ENCODE measurements at places on chromosomes 2 and 18.

DNA sequence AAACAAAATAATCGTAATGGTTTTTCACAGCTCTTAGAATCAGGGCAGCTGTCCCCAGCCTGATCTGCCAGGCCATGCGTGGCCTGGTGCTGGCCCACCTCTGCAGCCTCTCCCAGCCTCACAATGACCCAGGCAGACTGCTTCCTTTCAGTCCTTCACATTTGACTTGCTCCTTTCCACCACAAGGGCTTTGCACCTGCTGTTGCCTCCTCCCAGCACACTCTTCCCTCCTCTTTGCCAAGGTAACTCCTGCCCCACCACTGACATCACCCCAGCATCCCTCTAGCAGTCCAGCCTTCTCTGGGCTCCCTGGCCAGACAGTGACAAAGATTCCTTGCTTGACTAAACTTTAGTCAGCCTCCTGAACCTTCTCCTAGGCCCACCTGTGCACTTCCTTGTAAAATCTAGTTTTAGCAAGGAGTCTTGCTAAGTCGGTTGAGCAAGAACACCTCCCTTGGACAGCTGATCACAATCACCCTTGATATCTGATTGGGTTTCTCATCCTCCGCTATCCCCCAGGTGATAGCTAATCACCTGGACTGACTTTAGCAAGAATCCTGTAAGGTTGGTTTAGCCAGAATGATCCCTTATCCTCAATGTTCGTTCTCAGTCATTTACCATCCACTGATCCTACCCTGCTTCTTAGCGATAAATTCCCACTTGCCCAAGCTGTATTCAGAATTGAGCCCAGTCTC is 16.2 kb upstream of the RAB11FIP5 start:
- DNase-seq = no peak

- DNase-seq = no peak
These were observed 59.9 kb downstream of the PTPRM start for GRCh38 chr18:7626922-7627440.

- no peak for DNase-seq
These were observed 209.9 kb downstream of the TFCP2L1 start for GRCh38 chr2:121075006-121075551.

GRCh38 chr2:139317259-139317658 is 537.1 kb upstream of the NXPH2 start:
- no peak for DNase-seq

DNA sequence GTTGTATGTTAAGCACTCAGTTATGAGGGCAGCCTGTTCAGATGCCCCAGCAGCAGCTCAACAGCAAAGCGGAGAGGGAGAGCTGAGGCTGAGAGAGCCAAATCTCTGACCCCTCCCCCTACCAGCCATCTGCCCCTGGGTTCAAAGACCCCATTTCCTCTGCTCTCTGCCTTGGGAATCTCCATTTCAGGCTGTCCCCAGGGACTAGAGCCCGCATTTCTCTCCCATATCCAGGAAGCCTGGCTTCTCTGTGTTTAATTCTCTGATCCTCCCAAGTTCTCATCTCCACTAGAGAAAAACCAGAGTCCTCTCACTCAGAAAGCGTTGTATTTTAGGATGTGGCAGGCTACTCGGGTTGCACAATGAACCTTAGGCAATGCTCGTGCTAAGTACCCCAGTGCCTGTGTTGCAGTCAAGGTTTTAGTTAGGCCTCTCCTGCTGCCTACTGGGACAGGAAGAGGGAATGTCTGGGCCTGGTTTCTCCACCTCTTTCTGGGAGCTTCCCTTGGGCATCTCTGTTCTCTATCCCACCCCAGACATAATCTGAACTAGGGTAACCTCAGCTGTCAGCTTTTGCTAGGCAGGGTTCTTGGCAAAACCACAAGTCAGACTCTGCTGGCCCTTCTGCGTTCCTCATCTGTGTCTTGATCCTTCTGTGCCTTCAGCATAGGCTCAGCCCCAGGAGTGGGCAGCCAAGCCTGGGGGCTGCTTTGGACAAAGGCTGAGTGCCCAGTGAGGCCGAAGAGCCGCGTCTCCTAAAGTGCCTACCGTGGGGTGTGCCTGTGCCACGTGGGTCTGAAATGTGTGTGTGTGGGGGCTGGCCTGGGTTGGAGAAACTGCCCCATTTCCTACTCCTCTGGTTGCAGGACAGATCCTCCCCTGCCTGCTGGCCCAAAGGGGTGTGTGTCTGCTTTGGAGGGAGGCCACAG is 96.8 kb downstream of the STPG4 start:
- no peak for DNase-seq

GRCh38 chr2:217901835-217902378 is 100.9 kb downstream of the TNS1 start:
- no peak for DNase-seq

DNA sequence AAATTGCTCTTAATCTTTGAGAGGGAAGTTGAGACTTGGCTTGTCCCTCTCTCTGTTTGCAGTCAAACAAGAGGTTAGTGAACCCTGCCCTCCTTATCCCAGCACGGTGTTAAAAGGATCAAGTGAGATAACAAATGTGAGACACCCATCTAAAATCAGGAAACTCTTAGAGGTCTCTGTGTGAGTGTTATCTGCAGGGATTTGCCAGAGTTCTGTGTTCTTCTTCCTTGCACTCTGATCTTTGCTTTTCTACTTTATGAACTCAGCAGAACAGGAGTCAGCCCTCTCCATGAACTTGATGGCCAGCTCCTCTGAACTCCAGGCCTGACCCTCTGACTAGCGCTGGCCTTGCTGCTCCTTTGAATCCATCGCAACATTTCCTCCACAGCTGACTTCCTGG is 123.8 kb downstream of the NCKAP5 start:
- no peak for DNase-seq

- no peak for DNase-seq
These were observed 15.6 kb downstream of the SLC39A10 start for GRCh38 chr2:195672674-195673073.

GRCh38 chr2:202577250-202578183 is 57.3 kb upstream of the FAM117B start:
- no peak for DNase-seq

DNA sequence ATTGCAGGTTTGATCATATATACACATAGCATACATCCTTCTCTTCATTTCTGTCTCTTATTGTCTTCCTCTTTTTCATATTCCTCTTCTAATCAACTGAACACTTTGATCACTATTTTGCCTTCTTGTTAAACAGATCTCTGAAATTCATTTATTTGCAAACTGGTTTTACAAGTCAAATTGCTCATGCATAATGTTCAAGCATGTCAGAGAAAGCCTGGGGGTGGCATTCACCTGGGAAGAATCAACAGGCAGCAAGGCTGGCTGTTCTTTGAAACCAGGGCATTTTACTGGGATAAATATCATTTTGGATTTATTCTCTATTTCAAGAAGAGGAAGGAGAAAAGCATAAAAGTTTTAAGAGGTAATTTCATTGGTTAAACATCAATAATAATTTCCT is 66.9 kb upstream of the LRATD1 start:
- no peak for DNase-seq

- DNase-seq = no peak
These were observed 550 bp upstream of the SFXN5 start for GRCh38 chr2:73072129-73072395.

DNA sequence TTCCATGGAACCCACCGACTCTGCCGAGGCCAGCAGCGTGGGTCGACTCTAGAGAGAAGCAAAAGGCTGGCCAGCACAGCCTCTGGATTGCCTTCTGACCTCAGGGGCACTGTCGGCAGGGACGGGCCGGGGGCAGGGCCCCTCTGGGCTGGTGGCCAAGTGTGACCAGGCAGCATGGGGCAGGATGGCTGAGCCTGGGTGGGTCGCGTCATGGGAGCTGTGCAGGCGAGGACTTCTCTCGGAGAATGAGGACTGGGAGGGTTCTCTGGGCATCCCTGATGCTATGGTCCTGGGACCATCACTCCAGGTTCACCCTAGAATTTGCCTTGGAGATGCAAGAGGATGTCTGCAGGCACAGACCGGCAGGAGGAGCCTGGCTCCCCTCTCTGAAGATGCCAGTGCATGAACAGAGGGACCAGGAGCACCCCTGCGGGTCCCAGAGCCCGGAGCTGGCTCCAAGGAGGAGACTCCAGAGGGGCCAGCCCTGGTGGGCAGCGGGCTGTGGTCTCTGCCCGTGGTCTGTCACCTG is 289.2 kb downstream of the NDUFA10 start:
- DNase-seq = no peak

DNA sequence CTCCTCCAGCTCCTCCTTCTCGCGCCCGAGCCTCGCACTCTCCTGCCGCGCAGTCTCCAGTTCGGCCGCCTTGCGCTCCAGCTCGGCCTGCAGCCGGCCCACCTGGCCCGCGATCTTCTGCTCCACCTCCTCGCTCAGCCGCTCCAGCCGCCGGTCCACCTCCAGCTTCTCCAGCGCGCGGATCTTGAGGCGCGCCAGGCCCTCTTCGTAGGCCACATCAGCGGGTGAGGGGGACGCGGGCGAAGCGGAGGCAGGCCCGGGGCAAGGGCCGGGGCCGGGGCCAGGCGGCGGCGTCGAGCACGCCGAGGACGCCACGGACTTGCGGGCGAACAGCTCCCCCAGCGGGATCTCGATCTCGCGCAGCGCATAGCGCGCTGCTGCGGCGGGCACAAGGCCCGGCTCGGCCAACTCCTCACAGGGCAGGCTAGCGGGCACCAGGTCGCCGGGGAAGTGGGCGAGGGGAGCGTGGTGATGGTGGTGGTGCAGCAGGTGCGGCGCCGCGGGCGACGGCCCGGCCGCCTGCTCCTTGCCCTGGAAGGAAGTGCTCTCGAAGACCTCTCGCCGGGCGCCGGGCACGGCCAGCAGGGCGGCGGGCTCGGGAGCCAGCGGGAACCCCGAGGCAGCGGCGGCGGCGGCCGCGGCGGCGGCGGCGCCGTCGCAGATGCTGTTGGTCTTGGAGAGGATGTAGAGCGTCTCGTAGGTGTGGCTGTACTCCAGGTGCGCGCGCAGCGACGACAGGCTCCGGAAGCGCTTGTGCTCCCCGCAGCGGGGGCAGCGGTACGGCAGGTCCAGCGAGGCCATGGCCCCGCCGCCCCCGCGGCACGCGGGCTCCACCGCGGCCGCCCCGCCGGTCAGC is 15.2 kb downstream of the FBXO41 start:
- DNase-seq = peak; percentile 85

- DNase-seq = peak; percentile 65
These were observed 33.9 kb downstream of the BMP10 start for GRCh38 chr2:68837164-68837860.

DNA sequence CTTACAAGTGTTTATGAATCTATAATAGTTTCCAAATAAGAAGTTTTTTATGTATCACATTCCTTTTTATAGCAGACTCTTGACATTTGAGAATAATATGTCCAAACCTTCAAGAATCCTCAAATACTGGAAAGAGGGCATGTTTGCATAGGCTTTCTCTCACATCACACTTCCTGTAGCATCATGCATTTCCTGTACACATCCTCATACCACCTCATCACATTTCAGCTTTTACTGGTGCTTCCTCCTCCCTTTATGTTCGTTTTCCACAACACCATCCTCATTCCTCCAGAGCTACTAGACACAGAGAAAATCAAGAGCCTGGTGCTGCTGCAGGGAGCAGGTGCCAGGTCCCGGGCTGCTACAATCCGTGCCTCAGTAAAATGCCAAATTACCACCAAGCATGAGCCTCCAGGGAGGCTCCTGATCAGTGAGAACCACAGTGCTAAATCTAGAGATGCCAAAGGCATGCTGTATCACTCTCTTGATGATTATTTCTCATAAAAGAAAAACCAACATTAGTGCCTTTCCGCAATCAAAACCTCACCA is 137.7 kb upstream of the CYP1B1 start:
- DNase-seq = no peak

DNA sequence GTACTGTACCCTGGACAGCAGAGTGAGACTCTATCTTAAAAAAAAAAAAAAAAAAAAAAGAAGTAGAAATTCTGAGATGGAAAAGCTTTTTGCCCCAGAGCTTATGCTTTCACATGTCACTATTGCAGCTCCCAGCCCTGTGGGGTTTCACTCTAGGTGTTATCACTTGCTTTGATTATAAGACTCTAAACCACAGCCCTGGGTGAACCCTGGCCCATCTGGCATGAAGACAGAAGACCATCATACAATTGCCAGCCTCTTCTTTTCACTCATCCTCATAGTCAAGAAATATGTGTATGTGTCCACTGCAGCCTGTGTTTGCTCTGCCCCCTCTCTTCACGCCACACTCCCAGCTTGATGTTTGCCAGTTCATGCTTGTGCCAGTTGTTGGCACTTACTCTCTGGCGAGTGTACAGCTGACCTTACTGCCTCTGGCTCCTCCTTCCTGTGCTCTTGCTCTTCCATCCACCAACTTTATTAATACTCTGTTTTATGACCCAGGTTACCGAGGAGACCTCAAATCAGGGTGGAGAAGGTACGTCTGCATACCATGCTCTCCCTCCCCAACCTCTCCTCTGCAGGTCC is 136.7 kb upstream of the NCK2 start:
- no peak for DNase-seq

- DNase-seq = no peak
These were observed 16.5 kb upstream of the ACSL3 start for GRCh38 chr2:222844323-222844722.

GRCh38 chr2:138712212-138712979 is 67.8 kb downstream of the NXPH2 start:
- no peak for DNase-seq

Measured in CD4-positive, alpha-beta T cell treated with Interleukin-6 at 100 ng/mL for 8 hours (primary cell).